ENCODE measurements at places on chromosomes 2 and 18.

DNA sequence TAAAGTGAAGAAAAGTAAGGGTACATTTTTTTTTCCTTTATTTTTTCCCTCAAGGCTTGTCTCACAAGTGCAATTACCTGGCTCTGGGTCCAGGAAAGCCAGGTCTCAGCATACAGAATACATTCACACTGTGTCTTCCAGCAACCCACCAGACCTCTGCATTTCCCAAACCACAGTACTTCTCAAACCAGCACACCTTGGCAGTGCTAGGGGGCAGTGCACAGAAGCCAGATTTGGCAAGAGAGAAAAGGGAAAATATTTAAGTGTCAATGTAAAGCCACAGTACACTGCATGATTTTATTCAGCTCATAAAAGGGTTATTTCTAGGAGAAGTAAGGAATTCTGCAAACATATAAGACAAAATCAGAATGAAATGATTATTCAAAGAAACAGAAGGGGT is 172.8 kb downstream of the NRXN1 start:
- DNase-seq, result no peak

DNA sequence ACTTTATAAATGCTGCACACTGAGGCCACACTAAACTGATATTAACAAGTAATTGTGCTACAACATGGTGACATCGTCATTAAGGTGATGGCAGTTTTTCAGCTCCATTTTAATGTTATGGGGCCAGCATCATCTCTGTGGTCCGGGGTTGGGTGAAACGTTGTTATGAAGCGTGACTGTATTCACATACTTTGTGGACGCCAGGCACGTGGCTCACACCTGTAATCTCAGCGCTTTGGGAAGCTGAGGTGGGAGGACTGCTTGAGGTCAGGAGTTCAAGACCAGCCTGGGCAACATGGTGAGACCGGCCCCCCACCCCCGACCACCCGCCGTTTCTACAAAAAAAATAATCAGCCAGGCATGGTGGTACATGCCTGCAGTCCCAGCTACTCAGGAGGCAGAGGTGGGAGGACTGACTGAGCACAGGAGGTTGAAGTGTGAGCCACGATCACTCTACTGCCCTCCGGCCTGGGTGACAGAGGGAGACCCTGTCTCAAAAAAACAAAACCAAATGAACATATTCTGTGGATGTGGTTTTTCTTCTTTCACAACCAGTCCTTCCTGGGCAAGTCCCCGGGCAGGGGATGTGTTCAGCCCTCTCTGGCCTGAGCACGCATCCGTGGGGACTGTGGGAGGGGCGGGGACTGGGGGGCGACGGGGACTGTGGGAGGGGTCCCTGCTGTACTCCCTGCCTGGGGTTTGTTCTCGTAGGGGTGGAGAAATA is 12.9 kb upstream of the GAL3ST2 start:
- no peak for DNase-seq

- DNase-seq, result no peak
Observed at GRCh38 chr18:62723666-62724281, 8.4 kb downstream of the PHLPP1 start.

- DNase-seq, result no peak
Observed at GRCh38 chr18:60067426-60068210, 167.8 kb downstream of the PMAIP1 start.
